Midbrain (tissue), 1 donor: ENCODE measurements at places on chromosomes 2 and 18.

GRCh38 chr2:146584316-146584715 is 1260.5 kb upstream of the ACVR2A start:
- DNase-seq: no peak

- DNase-seq: no peak
Measured at GRCh38 chr2:173146590-173146989, 70.9 kb downstream of the MAP3K20 start.

DNA sequence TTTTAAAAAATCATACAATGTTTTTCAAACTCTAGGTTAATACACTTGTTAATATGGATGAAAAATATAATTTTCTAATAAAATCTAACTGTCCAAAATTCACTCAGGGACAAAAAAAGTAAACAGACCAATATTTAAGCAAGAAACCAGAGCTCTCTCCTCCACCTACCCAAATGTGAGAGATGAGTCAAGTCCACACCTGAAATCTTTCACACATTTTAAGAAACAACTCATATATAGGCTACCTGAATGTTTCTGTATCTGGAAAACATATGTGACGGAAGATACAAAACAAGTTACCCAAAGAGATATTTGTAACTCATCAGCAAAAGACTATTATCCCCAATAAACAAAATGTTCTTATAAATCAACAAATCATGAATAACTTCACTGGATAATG is 20.2 kb downstream of the ZNF516 start:
- no peak for DNase-seq

DNA sequence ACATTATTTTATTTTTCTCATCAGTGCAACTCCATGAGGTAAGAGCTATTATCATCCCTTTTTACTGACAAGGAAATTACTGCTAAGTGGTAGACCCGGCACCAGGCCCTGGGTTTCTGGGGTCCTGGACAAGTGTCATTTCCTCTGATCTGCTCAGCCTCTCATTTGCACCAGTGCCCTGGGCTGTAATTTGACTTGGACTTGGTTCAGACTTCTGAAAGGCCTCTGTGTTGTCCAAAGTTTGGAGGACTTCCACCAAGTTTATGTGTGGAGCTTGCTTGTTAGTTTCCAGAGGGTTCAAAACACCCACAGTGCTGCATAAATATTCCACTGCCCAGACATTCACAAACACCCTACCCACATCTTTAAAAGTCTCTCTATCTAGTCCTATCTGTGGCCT is 44.0 kb upstream of the PPP1CB start:
- peak; percentile 78 for DNase-seq
